ENCODE measurements at places on chromosomes 11 and 22.

GRCh38 chr11:128492903-128493569 is 94.3 kb downstream of the ETS1 start:
- DNase-seq = no peak

- no peak for DNase-seq
Measured at GRCh38 chr11:75588051-75588481, 26.0 kb downstream of the SERPINH1 start.

DNA sequence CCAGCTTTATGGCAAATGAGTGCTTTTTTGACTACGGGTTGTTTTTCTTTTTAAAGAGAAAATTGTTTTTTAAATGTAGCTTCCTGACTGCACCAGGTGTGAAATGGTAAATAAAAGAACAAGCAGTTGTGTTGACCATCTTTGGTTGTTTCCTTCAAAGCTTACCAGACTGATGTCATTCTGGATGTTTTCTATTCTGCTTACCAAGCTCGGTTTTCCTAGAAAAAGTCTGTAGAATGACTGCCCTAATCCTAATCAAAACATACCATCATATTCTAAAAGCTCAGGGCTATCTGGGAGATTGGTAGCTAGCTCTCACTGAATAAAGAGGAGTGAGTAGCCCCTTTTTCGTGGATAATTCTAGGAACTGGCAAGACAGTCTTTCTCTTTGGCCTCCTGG is 77.7 kb downstream of the GAB2 start:
- DNase-seq = no peak

- DNase-seq = no peak
Measured at GRCh38 chr22:32325416-32325801, 32.3 kb upstream of the RFPL3 start.

DNA sequence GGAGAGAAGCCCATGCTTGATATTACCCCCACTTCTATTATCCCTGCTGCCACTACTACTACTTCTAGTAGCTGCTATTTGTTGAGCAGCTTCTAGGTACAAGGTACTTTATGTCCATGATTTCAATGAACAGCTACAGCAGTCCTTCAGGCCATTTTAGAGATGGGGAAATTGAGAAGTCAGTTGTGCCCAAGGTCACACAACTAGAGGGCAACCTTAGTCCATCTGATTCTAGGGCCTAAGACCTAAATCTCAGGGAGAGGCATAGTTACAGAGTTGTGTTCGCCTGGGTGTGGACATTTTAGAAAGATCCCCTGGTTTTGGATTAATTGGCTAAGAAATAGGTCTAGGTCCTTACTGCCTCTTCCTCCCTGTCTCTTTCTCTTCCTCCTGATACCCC is 52.3 kb downstream of the MICAL2 start:
- DNase-seq = no peak

Measured in activated gamma-delta T cell treated with Interleukin-2 at 50 U/mL for 16 hours (primary cell).